ENCODE measurements at places on chromosomes 12 and 14. TPM values are rescaled to one million over a fixed set of nuclear protein-coding genes. Genes with fewer than 3 reads are reported as not detected.

The EEA1 gene
- 58.7 TPM for total RNA-seq

The GIT2 gene
- 54.2 TPM for total RNA-seq

The SRRM4 gene
- not detected for total RNA-seq

The OR11H12 gene
- not detected for total RNA-seq

The GZMH gene
- not detected for total RNA-seq

The TTC6 gene
- not detected for total RNA-seq

The ADAM21 gene
- 0.13 TPM for total RNA-seq

The TMED10 gene
- 330 TPM for total RNA-seq

The RILPL1 gene
- total RNA-seq = 17.9 TPM

The RNFT2 gene
- 2.1 TPM for total RNA-seq

The MORN3 gene
- total RNA-seq = not detected

GRCh38 chr12:2332947-2333346 is 280.2 kb downstream of the CACNA1C start:
- DNase-seq = peak; percentile 73

DNA sequence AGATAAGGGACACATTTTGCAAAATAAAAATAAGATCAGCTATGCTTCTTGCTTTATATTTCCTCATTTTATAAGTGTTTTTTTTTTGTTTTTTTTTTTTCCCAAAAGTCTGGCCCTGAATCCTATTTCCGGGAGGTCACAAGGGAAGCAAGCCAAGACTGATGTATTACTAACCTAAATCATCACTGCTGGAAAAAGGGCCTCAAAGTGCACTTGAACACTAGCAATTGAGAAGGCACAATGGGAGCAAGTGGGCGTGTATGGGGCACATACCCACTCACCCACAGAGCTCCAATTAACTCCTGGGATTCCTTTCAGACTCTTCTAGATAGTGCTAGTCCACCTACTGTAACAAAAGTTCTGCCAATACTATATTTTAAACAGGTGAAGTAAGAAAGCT is 58.8 kb downstream of the STON2 start:
- DNase-seq = no peak

- no peak for DNase-seq
These were observed 37.6 kb downstream of the BCL11B start for GRCh38 chr14:99234355-99234754.

DNA sequence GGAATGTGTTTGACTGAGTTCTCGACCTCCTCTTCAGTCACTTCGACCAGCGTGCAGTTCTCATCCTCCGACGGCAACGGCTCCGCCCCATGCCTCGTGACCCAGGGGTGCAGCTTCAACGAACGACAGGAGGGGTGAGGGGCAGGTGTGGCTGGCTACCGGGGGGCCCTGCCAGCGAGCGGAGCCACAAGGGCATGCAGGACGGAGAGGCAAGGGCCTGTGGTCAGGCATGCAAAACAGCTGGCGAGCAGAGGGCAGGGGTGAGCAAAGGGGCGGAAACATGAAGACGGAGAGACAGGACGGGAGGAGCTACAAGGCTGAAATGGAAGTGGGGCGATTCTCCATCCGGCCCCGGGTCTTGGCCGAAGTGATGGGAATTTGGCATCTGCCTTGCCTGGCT is 38.7 kb downstream of the P2RX4 start:
- DNase-seq = no peak

- no peak for DNase-seq
These were observed 56.6 kb downstream of the DRAM1 start for GRCh38 chr12:101933866-101934514.

DNA sequence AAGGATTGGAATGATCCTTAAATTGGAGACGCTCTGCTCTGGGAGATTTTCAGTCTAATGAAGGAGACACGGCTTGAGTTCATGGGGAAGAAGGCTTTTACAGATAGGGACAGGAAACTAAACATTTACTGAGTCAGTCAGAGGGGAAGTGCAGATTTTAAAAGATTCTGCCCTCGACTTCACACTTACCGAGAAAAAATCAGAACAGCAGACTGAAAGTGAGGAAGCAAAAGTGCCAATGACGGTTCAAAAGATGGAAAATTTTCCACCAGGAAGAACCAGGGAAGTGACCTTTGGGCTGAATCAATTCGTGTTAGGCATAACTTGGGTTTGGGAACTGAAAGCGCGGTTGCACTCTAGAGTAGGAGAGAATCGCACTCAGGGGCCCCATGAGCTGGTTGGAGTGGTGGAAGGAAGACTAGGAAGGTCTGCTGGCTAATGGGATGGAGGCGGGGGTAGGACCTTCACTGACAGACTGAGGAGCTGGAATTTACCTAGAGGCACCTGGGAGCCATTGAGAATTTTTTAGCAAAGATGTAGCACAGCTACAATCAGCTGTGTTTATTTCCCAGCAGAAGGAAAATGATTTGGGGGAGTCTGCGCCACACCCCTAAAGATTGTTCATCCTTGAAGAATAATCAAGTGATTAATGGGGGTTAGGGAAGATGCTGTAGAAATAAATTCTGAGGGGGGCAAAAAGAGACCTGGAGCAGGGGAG is 1.2 kb downstream of the KCNK13 start:
- no peak for DNase-seq

GRCh38 chr14:83164016-83164415 is 1630.4 kb upstream of the SEL1L start:
- no peak for DNase-seq

- DNase-seq = no peak
These were observed 308.8 kb upstream of the SYT1 start for GRCh38 chr12:78555802-78556201.

- no peak for DNase-seq
These were observed 11.9 kb downstream of the SCNN1A start for GRCh38 chr12:6363330-6364043.

- DNase-seq = no peak
These were observed 338.1 kb upstream of the TMEM132C start for GRCh38 chr12:127928615-127929571.

DNA sequence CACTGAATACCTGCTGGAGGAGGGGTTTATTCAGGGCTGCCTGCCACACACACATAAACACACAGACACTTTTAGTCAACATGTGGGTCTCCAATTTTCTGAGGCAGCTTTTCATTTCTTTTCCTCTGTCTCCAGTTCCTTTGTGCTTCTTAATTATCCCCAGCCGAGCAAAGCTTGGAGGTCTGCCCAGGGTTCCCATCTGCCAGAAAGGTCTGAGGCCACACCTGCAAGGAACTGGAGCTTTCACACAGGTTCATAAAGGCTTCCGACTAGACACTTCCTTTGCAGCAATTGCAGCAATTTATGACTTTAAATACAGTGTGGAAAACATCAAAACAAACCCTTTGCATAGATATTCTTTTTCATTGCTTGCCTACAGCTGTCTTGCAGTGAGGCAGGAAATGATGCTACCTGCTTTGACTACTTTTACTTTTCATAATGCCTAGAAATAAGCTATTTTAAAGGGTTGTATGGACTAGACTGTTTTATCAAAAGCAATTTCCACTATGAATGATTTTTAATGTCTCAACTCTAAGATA is 1318.9 kb downstream of the AACS start:
- no peak for DNase-seq

DNA sequence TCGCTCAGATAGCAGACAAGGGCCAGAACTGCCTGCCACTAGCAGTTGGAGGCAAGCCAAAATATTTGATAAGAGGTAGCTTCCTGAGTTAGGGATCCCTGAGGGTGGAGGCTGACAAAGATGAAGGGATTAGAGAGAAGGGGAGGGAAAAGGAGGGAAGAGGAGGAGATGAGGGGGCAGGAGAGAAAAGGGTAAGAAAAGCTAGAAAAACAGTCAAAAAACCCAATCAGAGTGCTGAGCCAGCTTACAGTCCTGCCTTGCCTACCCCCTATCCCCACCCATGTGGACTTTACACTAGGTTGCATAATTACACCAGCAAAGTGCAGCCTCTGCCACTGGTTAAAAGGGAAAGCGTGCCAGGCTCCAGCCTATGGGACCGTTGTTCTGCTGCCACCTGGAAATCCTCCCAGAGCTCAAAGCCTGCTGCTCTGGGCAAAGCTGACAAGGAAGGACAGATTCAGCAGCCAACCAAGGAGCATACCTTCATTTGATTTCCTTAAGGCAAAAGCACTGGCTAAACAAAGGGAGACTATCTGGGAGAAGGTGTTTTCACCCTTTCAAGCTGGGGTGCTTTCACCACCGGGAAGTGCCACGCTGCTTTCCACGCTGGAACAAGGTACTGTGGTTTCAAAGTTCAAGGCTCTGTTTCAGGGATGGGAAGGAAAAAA is 3.8 kb upstream of the NUMB start:
- no peak for DNase-seq

- DNase-seq = no peak
These were observed 125.8 kb upstream of the AVPR1A start for GRCh38 chr12:63276537-63277365.

GRCh38 chr12:29054858-29055663 is 94.0 kb upstream of the FAR2 start:
- DNase-seq = no peak

- no peak for DNase-seq
These were observed 30.4 kb upstream of the PSMA6 start for GRCh38 chr14:35261774-35262173.

GRCh38 chr14:52315355-52315718 is 1.2 kb downstream of the PTGER2 start:
- DNase-seq = no peak

GRCh38 chr12:106214571-106214970 is 33.2 kb downstream of the CKAP4 start:
- DNase-seq = no peak
